ENCODE measurements at places on chromosomes 5 and 9.

GRCh38 chr5:179323026-179323870 is 22.0 kb downstream of the ADAMTS2 start:
- no peak for DNase-seq

DNA sequence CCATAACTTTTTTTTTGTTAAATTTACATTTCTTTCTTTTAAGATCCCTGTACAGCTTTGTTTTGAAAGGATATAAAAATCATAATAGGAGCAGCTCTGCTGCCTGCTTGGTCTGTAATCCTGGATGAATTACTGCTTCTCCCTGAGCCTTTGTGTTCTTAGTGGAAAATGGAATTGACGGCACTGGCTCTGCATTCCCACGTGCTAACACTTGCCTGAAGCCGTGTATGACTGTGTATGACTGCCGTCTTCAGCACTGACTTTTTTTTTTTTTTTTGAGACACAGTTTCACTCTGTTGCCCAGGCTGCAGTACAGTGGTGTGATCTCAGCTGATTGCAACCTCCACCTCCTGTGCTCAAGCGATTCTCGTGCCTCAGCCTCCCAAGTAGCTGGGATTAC is 4.8 kb downstream of the THG1L start:
- no peak for DNase-seq

- peak; percentile 52 for DNase-seq
Observed at GRCh38 chr5:125597338-125597737, 825.9 kb upstream of the GRAMD2B start.

- DNase-seq, result no peak
Observed at GRCh38 chr5:97548739-97549080, 365.7 kb upstream of the RIOK2 start.

- no peak for DNase-seq
Observed at GRCh38 chr5:154849791-154850201, 607 bp downstream of the FAXDC2 start.

GRCh38 chr5:143395638-143396352 is 7.7 kb downstream of the NR3C1 start:
- no peak for DNase-seq

GRCh38 chr5:125835293-125836172 is 587.7 kb upstream of the GRAMD2B start:
- DNase-seq, result no peak

DNA sequence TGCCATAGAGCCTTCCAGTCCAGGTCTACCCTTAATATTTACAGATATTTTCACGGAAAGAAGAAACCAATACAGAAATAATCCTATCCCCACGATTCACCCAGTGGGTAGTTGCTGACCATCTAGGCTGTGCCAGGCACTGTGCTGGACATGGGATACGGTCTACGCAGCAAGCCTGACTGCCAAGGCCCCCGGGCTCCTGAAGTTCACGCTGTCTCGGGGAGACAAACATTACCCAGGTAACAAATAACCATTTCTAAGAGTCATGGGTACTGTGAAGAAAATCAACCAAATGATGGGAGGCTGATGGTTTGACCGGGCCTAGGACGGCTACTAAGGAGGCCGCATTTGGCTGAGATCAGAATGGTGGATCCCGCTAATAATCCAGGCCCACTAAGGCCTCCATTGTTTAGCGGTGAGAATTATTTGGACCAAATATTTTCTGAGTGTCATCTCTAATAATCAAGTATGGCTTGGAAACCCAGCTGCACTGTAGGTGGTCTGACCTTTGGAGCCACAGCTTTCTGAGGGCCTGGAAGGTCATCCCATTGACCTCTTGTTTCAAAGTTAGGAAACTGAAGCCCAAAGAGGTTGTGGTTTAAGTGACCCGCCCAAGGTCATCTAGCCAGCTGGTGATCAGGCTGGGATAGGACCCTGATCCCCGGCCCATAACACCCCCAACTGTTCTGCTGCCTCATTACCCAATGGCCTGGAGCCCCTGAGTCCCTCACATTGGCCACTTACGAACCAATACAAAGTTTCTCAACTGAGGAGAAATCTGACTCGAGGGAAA is 82.4 kb downstream of the AK8 start:
- no peak for DNase-seq

GRCh38 chr5:6190838-6191237 is 187.5 kb downstream of the MED10 start:
- DNase-seq, result no peak
